ENCODE measurements at places on chromosomes 4 and X.
A peak's percentile ranks its signal among the peaks of the same experiment; 100 is the strongest.

- DNase-seq = no peak
These were observed 15.8 kb downstream of the TBC1D14 start for GRCh38 chr4:6925357-6925836.

DNA sequence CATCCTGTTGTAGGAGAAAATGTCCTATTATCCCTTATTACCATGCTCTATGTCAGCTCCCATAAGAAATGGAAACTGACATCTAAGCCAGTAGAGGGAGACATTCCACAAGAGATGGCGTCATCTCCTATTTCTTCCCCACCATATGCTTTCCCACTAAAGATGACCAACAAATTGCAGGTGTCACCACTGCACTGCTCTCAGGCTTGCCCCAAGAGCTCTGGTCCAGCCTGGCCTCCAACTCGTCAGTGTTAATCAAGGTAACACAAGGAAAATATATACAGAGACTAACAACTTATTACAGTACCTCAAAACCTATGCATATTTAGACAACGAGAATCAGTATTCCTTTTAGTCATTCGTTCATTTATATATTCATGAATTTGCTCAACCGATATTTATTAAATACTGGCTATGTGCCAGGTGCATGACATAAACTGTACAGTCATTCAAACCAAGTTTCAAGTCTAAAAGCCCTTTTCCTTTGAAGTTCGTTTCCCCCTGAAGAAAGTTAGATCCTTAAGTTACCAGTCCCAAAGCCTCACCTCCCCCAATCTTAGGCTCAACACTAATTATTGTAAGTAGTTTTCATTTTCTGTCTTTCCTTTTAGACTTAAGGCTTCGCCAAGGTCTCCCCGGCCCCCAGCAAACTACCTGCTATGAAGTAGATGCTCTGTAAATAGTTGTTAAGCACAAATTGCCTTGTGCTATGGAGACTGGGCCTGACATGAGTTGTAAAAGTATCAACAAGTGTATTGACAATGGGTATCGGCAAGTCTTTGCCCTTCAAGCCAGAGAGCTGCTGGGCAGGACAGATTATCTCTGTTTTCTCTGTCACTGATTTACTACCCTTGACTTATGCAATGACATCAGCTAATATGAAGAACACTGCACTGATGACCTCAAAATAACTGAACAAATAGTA lies 3.1 kb upstream of the FGB start:
- DNase-seq = peak; percentile 10

GRCh38 chr4:145414841-145415240 lies 66.8 kb upstream of the SMAD1 start:
- no peak for DNase-seq

DNA sequence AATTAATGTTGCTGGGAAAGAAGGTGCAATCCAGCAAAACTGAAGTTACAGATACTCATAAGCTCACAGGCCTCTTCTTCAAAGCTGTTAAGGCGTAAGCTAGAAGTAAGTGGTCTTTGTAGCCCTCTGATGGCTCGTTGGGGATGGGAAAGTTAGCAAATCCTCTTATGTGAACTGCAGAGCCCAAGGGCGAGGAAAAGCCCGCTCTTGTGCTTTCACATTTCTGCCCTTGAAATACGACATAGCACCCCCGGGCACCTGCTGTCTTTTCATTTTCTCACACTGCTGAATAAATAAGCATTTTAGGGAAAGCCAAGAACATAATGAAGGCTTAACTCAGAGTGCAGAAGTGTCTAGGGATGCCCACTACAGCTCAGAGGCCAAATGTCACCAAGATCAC lies 73.1 kb upstream of the SORBS2 start:
- DNase-seq = no peak

DNA sequence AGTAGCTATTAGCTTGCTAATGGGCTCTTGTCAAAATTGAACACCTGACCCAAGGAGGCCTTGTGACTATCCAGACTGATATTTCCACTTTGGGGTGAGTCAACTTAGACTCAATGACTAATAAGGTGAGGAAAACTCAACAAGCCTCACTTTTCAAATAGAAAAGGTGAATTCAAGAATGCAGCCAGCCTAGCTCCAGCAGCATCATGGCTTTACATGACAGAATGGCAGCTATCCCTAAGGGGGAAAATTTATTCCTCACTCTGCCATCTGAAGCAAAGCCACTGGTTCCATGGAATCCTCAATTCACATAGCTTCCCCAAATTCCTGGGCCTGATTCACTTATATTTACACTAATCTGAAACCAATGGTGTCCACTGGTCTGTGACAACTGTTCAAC lies 29.1 kb upstream of the RAB9B start:
- no peak for DNase-seq

DNA sequence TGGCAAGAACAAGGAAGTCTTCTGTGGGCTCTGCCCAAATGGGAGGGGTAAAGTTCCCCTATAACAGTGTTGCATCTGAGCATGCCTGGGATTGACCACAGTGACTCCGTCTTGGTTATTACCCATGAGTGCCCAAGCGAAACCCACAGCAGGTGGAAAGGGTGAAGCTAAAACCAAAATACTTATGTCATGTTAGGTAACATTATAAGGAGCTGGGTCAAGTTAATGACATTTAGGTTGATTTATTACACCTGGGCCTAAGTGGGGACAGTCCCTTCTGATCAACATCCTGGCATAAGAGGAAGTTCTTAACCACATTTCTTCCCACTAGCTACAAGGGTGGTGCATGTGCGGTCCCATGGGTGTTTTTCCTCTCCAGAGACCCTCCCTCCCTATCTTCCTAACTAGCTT lies 1.3 kb upstream of the ZNF732 start:
- DNase-seq = no peak

GRCh38 chr4:185341841-185342240 lies 53.9 kb downstream of the LRP2BP start:
- DNase-seq = no peak

GRCh38 chr4:2043396-2044118 lies 15.6 kb upstream of the NAT8L start:
- no peak for DNase-seq

DNA sequence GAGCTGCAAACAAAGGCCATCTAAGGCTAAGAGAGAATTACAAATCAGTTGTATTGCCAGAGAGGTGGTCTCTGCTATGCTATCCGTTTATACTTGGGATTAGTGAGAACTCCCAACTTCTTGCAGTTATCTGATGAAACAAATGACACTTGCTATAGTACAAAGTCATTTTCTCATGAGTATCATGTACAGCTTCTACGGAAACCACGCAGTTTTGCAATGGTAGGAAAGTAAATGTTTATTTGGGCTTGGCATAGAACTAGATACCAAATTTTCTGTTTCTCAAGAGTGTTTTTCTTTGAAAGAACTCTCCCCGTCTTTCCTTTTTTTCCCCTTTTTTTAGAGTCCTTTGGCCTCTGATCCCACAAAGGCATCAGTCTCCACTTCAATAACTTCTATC lies 128.2 kb upstream of the ENPEP start:
- no peak for DNase-seq

GRCh38 chr4:7766086-7766485 lies 173.6 kb downstream of the AFAP1 start:
- DNase-seq = no peak

- DNase-seq = no peak
These were observed at the start of gene CYSLTR1 for GRCh38 chrX:78327370-78328086. TSS of gene CYSLTR1 (minus strand) at chrX:78327611. CDS start at chrX:78273746, 53,865 bp downstream.

GRCh38 chr4:19254486-19254885 lies 997.2 kb upstream of the SLIT2 start:
- no peak for DNase-seq

DNA sequence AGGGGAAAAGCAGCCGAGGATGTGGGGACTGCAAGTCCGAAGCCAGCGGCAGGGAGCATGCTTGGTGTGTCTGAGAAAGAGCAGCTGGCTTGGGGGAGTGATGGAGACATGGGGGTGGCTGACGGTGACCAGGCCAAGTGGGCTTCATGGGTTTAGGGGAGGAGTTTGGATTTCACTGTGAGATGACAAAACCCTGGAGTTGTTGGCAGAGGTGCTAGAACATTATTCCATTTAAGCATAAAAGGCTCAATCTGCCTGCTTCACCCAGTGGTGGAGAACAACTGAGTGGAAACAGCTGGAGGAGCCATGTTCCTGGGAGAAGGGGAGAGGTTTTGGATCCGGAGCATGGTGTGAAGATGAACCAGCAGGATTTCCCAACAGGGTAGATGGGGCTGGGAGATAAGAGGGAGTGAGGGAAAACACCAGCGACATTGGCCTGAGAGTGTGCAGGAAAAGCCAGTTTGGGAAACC lies 318.0 kb upstream of the TAPT1 start:
- DNase-seq = no peak

DNA sequence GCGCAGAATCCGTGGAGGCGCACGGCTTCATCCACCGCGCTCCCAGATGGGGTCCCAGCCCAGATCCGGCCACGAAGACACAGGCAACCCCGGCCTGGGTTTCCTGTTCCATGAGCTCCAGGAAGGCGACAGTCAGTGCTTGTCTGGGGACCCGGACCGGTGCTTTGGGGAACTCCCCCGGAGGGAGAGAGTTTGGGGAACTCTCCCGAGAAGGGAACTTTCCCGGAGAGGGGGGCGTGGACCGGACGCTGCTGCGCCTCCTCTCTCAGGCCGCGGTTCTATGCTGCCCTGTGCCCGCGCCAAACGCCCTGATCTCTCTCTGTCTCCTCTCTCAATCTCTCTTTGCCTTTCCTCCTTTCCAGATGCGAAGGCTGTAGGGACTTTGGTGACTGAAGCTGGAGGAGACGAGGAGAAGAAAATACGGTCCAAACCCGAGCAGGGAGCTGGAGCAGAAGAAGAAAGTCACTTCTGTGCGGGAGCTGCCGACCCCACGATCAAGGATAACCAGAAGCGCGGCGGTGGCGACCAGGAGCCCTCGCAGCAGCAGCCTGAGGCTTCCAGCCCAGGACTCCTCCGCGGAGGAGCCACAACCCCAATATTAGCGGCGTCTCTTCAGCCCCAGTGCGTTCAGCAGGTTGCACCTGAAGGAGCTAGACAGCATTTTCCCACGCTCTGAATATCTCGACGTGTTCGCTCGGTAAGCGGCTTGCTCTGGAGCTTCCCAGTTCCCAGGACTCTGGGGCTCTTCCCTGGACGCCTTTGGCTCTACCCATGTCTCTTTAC lies 47.6 kb upstream of the NKAP start:
- DNase-seq = no peak

GRCh38 chr4:107060388-107060787 lies 24.3 kb upstream of the DKK2 start:
- DNase-seq = no peak

GRCh38 chr4:66059556-66059955 lies 389.3 kb upstream of the EPHA5 start:
- no peak for DNase-seq

DNA sequence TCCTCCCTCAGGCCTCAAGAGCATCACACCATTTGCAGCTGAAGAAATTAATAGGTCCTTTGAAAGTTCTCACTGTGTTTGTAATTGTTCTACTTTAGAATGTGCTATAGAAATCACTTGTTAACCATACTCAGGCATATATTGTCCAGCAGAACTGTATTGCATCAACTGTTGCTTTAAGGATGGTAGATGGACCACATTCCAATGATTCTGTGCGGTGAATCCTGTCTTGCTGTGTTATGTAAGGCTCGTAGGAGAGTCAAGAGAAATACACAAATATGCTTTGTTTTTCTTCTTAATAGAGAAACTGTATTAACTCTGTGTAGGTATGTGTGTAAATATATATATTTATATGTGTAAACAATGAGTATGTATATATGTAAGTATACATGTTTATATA lies 6.3 kb upstream of the ADGRA3 start:
- no peak for DNase-seq

DNA sequence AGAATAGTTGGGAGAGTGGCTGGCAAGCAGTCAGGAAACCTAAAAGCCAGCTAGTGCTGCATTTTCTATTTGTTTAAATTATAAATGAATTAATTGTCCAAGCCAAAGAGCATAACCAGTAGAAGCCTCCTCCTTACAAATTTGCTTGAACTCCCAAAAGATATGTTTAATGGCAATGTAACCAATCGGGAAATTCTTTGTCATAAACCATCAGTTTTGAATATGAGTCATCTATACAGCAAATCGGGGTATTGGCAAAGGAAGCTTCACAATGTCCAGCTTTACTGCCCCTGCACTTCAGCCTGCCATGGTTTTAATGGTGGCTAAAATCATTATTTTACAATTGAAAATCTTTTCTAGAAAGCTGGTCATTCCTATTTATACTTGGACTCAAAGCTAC lies 216.6 kb downstream of the SHROOM3 start:
- no peak for DNase-seq

DNA sequence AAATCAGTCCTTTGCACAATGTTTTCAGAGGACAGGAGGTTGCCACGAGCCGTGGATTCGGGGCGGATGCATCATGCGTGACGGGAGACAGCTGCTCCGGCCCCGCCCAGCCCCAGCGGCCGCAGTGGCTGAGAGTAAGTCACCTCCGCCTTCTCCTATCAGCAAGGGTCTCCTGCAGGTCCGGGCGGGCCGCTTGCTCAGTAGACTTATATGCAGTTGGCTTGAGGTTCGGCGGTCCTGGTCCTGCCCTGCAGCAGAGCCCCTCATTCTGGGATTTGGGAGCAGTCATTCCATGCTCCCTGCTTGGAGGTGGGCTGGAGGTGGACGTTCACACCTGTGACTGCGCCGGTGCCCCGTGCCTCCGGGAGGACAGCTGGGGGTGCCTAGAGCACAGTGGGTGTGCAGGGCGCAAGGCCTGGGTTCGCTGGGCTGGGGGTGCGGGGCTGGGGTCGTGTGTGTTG lies 86.3 kb upstream of the ADRA2C start:
- no peak for DNase-seq

GRCh38 chr4:119310826-119311225 lies 11.1 kb downstream of the FABP2 start:
- DNase-seq = peak; percentile 74

- no peak for DNase-seq
These were observed 317.5 kb upstream of the GRIA3 start for GRCh38 chrX:122866532-122866931.

DNA sequence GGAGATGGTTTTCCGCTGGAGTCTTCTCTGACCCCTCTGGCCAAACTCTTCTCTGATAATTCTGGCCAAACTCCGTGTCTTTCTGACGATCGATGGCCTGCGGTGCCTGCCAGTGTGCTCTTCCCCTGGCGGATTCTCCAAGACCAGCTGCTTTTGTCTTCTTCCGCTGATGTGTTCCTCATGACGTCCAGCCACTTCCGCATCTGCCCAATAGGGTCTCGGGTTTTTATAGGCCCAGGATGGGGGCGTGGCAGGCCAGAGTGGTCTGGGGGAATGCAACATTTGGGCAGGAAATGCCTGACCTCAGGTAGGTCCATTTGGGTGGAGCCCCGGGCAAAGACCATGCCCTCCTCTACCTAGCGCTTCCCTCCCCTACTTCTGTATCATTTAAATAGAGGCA lies 1542.1 kb downstream of the STIM2 start:
- no peak for DNase-seq

- DNase-seq = no peak
These were observed 83.9 kb upstream of the MAP3K15 start for GRCh38 chrX:19599253-19599652.

DNA sequence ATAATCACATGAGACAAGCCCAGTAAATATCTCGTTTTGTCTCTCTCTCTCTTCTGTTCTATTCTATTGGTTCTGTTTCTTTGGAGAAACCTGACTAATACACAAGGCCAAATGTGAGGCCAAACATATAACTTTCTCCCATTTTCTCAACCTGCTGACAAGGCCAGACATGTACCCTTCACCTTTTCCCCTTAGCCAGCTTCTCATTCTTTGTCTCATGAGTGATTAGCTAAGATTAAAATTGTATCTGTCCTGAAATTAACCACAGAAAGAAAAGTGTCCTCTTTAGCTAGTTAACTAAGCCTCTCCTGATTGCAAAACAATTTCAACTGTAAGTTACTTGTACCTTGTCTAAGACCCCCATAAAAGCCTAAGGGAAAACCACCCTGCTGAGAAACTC lies 18.5 kb upstream of the ADGRA3 start:
- DNase-seq = no peak

Data from smooth muscle cell of the brain vasculature (primary cell).